ENCODE measurements at places on chromosomes 5 and 9.
A peak's percentile ranks its signal among the peaks of the same experiment; 100 is the strongest.

DNA sequence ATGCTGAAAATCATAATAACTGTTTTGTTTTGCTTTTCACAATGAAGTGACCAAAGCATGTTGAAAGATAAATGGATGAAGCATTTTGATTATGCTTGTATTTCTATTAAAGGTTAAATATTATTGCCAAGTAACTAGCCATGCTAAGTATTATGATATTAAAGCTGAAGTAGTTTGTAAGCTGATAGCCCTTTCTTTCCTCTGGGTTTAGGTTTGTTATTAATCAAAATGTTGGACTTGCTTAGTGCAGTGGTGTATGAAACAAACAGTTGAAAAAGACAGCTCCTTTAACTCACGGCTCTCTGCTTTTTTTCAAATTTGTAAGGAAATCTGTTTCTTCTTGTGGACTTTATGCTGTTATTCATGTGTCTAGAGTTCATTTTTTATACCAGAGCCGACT is 246.0 kb downstream of the CWC27 start:
- no peak for DNase-seq

DNA sequence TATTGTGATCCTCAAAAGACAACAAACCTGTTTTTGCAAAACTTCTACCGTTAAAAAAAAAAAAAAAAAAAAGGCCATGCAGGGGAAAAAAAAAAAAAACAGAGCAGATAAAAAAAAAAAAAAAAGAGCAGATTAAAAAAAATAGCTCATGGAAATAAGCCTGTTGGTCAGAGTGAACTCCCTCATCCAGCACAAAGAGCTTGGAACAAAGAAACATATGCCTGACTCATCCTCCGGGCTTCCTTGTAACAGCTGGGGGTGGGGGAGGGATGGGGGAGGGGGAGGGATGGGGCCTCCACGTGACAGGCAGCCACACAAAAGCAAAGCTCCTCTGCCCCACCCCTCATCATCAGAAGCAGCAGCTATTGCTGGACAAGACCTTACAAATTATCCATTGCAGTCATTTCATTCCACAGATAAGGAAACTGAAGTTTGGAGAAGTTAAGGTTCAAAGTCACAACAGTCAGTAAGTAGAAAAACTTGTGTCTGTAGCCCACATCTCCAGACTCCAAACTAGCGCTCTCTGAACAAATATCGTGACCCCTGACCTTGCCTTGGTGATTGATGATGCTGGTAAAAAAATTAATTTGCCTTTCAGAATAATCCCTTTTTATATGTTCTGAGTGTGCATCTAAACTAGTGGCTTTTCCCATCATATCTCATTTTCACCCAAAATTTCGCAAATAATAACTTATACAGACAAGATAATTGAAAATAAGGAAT is 38.9 kb downstream of the SLC35D2 start:
- peak; percentile 68 for DNase-seq

GRCh38 chr9:801399-802071 is 40.0 kb upstream of the DMRT1 start:
- no peak for DNase-seq

DNA sequence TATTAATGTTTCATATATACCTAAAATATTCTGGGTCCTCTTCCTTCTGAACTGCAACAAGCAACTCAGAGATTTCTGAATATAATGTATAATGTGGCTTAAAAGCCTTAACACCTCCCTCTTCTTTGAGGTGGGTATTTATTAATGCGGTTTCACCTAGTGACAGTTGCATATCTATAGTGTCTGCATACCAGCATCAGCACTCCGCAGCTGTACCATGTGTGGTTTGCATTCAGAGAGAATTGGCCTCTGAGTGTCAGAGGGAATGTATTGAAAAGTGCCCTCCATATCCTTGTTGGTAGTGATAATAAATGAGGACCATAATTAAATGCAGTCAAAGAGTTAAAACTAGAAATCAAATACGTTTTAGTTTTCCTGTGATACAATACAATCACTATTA is 256.6 kb upstream of the ARRDC3 start:
- no peak for DNase-seq

DNA sequence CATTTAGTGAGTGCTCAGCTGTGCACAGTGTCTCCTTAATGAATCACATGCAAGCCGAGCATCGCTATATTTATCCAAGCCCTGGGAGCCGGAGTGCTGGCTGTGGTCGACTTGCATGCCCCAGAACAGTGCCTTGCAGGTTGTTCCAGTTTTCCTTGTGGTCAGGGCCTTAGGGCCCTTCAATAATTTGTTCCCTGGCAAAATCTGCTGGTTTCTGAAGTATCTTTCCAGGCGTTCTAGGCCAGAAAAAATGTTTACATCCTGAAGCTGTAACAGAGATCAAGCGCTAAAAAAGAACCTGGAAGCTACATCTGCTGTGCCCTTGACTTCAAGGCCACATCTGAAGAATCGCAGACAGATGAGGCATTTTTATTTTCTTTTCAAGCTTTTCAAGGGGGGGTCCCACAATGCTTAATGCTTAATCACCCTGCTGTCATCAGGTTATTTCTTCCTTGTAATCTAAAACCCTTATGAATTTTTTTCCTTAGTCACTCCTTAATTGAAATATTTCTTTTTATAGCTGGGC is 105.8 kb downstream of the DOCK2 start:
- DNase-seq, result no peak

GRCh38 chr5:62206150-62206829 is 99.7 kb upstream of the KIF2A start:
- no peak for DNase-seq

- no peak for DNase-seq
These were observed 197.8 kb downstream of the AUH start for GRCh38 chr9:91163773-91164471.

DNA sequence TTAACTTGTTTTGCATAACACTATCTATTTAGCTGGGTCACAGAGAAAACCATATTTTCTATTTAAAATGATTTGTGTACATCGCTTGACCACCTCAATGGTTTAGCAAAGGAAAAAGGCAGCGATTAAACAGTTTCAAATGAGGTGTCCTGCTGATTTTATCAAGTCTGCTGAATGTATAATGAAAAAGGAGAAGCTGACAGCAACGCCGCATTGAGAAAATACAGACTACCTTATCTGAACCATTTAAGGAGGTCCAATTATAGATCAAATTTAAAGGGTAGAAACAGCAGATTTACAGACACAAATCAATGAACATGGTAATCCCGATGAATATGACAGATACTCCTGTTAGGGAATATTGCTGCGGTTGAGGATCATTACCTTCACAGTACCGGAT is 29.6 kb downstream of the PSMB7 start:
- DNase-seq, result no peak

- DNase-seq, result no peak
These were observed 9.9 kb downstream of the GFPT2 start for GRCh38 chr5:180343110-180343830.

DNA sequence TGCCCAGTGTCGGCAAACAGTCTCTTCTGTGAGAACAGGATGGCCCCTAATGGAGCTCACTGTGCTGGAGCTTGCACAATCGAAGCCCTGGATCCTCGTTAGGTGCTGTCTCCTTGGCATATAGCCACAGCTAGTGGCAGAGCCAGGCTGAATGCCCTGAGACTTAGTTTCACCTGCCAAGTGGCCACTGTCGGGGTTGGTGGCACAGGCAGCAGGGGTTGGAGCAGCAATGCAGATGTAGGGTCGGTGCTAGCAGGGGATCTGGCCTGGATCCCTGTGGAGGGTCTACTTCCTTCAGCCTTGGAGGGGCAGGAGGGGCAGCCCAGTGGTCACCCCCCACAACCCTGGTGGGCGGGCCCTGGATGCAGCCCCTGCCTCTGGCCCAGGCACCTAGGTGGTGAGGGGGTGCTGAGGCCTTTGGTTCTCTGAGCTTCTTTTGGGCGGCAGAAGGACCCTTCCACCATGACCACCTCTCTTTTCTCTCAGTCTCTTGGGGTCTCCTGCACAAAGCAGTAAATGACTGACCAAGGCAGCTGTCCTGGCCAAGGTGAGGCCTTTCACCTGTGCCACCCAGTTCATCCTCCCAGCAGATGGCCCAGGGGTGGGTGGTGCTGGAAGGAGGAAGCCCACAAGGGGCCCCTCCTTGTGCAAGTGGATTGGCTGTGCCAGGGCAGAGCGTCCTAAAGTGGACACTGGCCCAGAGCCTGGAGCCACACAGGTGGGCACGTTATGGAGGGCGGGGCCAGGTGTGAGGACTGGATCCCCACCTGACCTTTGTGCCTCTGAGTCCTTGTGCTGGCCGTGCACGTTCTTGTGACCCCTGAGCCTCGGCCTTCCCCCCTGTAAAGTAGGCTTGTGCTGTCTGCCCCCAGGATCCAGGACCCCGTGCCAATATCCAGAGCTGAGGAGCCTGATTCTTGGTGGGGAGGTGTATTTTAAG is 44.8 kb downstream of the PHF2 start:
- DNase-seq, result no peak

- DNase-seq, result no peak
These were observed 547.8 kb downstream of the CCDC171 start for GRCh38 chr9:16100537-16101091.

GRCh38 chr9:136543830-136544547 is 1.9 kb downstream of the NOTCH1 start:
- DNase-seq, result peak; percentile 93

GRCh38 chr5:100706776-100707175 is 171.6 kb downstream of the FAM174A start:
- DNase-seq, result no peak

Data from dorsolateral prefrontal cortex (tissue), 122 donors.